ENCODE measurements at places on chromosomes 7 and 10.
A peak's percentile ranks its signal among the peaks of the same experiment; 100 is the strongest.

GRCh38 chr7:2714636-2715035 is 26.6 kb downstream of the AMZ1 start:
- DNase-seq, result no peak

GRCh38 chr10:74394416-74394969 is 243.5 kb downstream of the ADK start:
- no peak for DNase-seq

- no peak for DNase-seq
Observed at GRCh38 chr7:31885171-31885570, 185.0 kb downstream of the PDE1C start.

- DNase-seq, result no peak
Observed at GRCh38 chr7:33040803-33041516, 21.6 kb downstream of the NT5C3A start.

GRCh38 chr10:93745408-93746065 is 12.2 kb upstream of the LGI1 start:
- peak; percentile 43 for DNase-seq

DNA sequence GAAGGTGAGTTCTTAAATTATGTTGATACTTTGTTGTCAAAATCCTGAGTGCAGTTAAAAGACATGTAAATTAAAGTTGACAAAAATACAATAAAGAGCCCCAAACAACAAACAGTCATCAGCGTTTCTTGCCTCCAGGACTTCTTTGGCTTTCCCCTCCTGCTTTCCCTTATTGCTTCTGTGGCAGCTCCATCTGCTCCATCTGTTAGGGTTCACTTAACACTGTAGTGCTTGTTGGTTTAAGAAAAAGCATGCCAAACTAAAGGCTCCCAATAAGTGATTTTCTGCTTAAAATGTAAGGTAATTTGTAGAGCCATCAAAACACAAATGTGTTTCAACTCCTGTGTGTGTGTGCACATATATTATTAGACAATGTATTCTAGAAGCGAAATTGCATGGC is 254.3 kb upstream of the GNAI1 start:
- DNase-seq, result no peak

- DNase-seq, result no peak
Observed at GRCh38 chr7:4668510-4668847, 13.6 kb upstream of the FOXK1 start.

GRCh38 chr7:36119005-36119706 is 33.9 kb upstream of the EEPD1 start:
- no peak for DNase-seq

DNA sequence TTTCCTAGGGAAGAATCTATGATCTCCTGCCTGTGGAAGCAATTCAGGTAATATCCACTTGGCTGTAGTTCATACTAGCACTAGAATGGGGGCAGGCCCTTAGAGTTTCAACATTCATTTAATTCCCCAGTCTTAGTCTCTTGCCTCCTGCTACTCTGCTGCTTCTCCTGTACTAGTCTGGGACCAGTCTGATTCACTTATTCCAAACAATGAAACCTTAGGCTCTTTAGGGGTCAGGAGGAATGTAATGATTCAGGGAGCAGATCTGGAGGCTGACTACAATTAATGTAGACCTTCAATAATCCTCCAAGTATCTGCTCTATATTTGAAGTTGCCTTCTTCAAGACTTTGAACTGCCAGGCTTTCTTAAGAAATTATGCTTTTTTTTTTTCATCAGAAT is 101.8 kb downstream of the GNAT3 start:
- DNase-seq, result no peak

GRCh38 chr10:122173337-122173736 is 97.8 kb upstream of the BTBD16 start:
- no peak for DNase-seq

DNA sequence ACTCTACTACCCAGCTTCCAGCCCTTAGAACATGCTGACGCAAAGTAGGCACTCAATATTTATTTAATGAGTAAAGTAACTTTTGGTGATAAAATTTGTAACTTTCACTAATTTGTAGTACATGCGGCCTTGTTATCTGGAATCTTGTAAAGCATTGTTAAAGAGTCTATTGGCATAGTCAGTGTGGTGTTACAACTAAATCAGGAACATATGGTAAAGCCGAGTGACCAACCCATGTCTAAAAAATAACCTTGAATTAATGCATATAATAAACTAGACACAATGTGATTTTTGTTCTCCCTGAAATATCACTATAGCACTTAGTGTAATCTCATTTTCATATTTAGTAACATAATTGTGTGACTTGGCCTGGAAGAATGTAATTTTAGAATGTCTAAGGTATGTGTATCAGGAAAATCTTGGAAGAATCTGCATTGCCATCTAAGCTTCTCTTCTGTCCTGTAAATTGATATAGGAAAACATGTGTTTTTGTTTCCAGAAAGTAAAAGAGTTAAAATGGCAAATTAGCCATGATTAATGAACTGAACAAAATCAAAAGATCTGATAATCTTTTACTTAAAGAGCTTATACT is 256.7 kb upstream of the GNAI1 start:
- no peak for DNase-seq

- no peak for DNase-seq
Observed at GRCh38 chr7:41745451-41745850, 42.6 kb upstream of the INHBA start.

- DNase-seq, result no peak
Observed at GRCh38 chr10:43314626-43315495, 48.0 kb upstream of the RASGEF1A start.

- no peak for DNase-seq
Observed at GRCh38 chr7:36029853-36030515, 123.1 kb upstream of the EEPD1 start.

GRCh38 chr10:95741807-95742467 is 14.0 kb upstream of the ENTPD1 start:
- no peak for DNase-seq

- no peak for DNase-seq
Observed at GRCh38 chr10:16381083-16381482, 55.7 kb upstream of the PTER start.
